ENCODE measurements at places on chromosomes 13 and 19. TPM values are rescaled to one million over a fixed set of nuclear protein-coding genes. Genes with fewer than 3 reads are reported as not detected.

GPR12 gene
- not detected for total RNA-seq

CPB2 gene
- 0.58 TPM for total RNA-seq

NECTIN2 gene
- total RNA-seq, result 61.9 TPM

SIGLECL1 gene
- total RNA-seq, result not detected

Data from pancreas (tissue), 10 donors.